ENCODE measurements at places on chromosomes 16 and 17.

GRCh38 chr16:70018254-70018653 lies 67.1 kb downstream of the CLEC18A start:
- DNase-seq: no peak

- DNase-seq: no peak
Observed at GRCh38 chr17:27845264-27846041, 45.1 kb upstream of the NOS2 start.

DNA sequence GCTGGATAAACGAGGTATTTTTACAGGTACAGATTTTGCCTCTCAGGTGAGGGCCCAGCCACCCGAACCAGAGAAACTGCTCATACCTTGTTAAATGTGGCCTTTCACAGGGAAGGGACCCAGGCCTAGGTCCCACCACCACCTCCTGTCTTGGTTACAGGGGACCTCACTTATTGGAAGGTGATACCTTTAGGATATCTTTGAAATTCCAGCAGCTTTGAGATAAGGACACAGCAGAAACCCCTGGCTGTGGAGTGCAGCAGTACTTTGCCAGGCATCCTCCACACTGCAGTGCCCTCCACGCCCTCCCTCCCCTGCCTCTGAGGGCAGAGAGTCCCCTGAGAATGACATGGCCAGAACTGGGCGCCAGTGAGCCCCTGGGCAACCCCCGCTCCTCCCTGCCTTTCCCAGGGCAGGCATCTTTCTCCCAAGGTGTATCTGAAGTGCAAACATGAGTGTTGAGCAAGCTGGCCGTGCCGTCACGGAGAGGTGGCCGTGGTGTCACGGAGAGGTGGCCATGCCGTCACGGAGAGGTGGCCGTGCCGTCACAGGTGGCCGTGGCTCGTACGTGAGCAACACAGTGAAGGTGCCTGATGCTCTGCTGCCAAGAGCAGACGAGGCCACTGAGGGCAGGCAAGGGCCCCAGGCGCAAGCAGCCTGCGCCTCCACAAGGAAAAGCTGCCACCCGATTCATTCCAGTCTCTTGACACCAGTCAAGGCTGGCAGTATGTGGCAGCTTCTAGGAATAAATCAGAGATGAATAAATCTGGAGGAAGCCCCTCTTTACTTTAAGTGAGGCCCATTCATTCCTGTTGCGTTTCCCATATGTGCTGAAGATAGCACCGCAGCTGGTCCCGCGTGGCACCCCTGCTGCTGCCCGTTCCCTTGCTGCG lies 134.5 kb upstream of the CHMP6 start:
- no peak for DNase-seq

GRCh38 chr17:16980813-16981731 lies 9.2 kb upstream of the TNFRSF13B start:
- DNase-seq: no peak

DNA sequence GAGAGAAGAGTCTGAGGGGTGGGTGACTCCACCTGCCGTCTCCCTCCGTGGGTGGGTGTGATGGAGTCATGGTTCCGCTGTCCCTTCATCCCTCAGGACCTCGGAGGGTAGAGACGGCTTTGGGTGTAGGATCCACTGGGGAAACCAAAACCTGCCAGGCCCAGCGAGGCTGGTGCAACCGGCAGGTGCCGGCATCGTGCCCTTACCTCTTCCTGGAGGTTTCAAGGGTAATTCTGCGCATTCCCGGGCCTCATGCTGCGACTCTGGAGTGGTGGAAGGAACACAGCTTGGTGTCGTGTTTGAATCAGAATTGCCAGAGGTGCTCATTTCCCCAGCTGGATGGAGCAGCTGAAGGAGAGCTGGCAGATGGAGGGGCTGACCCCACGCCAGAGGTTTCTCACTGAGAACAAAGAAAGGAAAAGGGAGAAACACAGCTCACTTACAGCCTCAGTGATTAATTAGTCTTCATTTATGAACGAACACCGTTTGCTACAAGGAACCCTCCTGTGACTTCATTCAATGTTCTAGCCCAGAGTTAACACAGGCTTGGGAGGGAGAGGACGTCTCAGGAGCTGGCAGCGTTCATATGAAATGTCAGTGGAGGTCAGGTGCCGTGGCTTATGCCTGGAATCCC lies 16.3 kb upstream of the ATP2A3 start:
- no peak for DNase-seq

GRCh38 chr17:77354670-77355455 lies 214.1 kb downstream of the SEC14L1 start:
- no peak for DNase-seq

- no peak for DNase-seq
Observed at GRCh38 chr16:68402748-68403040, 45.6 kb downstream of the SMPD3 start.

DNA sequence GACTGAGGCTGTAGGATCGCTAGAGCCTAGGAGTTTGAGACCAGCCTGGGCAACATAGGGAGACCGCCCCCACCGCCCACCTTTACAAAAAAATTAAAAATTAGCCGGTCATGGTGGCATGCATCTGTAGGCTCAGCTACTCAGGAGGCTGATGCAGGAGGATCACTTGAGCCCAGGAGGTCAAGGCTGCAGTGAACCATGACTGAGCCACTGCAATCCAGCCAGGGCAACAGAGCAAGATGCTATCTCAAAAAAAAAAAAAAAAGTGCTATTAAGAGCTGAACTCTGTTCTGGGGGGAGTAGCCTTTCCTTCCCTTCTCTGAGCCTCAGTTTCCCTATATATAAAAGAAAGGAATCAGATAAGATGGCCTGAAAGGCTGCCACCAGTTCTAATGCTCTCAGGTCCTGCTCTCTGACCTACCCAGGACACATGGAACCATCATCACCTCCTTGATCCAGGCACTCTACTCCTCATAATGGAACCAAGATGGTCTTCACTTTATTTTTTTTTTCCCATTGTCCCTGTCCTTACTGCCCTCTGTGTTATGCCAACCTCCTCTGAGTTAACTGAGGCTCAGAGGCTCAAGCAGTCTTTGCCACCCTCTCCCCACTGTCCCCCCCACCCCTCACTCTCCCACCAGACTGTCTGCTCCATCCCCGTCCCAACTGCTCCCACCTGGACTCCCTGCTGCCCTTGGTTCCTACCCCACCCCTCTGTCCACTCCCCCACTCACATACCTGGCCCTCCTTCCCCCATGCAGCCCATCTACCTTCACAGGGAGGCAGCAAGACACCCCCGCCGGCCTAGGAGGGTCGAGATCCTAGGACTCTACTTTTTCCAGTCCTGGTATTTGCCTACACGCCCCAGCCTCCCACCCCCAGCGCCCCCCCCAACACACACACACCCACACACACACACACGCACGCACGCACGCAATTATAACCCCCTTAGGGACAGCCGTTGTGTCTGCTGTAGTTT lies 23.8 kb upstream of the EIF1 start:
- DNase-seq: no peak

GRCh38 chr17:29165261-29165660 lies 14.9 kb downstream of the MYO18A start:
- no peak for DNase-seq

GRCh38 chr17:6374271-6374691 lies 60.6 kb downstream of the AIPL1 start:
- DNase-seq: no peak

DNA sequence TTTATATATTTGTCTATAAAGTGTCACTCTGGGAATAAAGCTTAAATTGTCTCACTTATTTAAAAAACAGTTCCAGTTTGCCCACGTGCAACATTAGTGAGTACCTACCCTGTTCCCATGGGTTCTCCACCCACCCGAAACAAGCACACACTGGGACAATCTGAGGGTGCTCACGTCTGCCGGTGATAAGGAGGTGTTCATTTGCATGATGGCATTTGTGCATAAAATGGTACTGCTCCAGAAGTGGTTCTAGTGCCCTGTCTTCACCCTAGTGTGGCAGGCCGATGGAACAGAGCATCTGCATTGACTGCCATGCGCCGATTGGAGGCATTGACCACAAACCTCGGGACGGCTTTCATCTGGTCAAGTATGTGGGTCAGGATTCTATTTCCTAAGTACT lies 35.6 kb upstream of the ENDOV start:
- DNase-seq: no peak

- DNase-seq: no peak
Observed at GRCh38 chr17:82687871-82688270, 10.6 kb downstream of the RAB40B start.

All from C1 segment of cervical spinal cord (tissue), 14 donors.